ENCODE measurements at places on chromosomes 1 and 21.
A peak's percentile ranks its signal among the peaks of the same experiment; 100 is the strongest.

DNA sequence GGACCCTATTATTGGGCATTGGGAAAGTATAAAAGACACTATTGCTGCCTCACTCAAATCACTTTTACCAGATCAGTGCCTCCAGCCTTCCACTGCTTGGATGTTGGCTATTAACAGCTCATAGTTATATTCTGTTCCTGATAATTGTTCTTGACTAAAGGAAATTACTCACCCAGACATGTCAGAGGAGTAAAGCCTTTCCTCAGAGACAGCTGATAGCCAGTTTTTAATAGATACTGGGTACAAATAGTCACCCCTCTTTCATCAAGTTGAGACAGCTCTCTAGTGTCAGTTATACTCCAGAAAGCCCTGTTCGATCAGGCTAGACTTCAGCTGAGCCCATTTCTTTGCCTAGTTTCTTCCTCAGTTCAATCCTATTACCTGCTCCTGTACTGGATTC lies 876.1 kb upstream of the B3GALT2 start:
- no peak for DNase-seq

- DNase-seq: no peak
These were observed 33.9 kb upstream of the CSF1 start for GRCh38 chr1:109876617-109877316.

GRCh38 chr1:3197781-3198316 lies 128.8 kb downstream of the PRDM16 start:
- no peak for DNase-seq

DNA sequence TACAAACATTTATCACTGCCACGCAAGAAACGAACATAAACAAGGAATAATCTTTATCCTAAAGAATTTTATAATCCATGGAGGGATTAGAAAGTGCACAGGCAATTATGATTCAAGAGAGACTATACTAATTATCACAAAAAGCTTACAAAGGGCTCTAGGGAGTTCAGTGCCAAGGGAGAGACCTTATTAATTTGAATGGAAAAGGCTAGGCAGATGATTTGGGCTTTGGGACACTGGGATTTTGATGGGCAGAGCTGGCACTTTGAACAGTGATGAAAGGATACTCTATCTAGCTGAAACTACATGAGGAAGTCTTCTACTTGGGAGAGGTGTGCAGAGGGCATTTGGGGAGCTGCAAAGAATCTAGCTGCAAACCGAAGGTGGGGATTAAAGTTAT lies 48.9 kb upstream of the IVNS1ABP start:
- DNase-seq: no peak

DNA sequence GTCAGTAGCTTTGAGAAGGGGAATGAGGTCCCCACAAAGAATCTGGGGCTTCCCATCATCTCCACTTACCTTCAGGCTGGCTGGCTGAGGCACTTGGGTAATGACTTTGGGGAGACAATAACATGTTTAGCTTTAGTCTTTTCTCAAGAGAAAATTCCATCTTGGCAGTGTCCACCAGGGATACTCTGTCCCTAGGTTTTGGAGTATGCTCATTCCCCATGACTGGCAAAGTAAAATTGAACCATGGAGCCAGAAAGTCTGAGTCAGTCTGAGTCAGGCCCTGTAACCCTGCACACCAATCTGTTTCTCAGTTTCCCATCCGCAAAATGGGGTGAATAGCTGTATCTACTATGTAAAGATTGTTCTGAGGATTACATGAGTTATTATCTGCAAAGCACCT lies 28.2 kb downstream of the RUNX1 start:
- no peak for DNase-seq

DNA sequence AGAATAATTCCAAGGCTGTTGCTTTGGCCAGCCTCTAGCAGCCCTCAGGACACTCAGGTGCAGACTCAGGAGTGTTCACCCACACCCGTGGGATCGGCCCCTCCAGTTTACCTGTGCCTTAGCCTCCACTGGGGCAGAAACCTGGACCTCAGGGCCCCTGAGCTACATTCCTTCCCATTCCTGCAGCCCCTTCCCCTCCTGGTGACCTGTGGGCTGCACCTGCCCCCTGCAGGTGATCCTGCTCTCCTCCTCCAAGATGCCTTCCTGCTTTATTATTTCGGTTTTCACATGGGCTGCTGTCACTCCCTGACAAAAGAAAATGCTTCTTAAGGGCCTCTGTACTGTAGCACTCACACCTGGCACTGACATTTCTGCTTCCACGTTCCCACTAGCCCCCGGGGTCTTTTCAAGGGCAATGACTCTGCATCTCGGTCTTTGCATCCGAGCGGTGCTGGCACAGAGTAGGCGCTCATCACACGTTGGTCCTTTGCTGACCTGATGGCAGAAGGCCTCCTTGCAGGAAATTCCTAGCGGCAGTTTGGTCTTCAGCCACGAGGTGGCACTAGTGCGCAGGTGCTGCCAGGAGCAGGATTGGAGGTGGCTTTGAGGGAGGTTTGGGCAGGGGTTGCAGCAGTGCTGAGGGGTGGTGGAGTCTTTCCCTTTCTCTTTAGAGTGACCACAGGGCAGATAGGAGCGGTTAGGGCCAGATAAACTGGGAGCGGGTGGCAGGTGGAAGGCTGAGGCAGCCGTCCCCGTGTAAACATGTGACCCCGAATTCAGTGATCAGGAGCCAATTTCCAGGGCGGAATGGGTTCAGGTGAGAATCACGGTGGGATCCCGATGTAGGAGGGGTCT lies 25.3 kb upstream of the ETV3 start:
- peak; percentile 75 for DNase-seq
